Activated CD4-positive, CD25-positive, alpha-beta regulatory T cell treated with anti-CD3 and anti-CD28 coated beads, Interleukin-2, amount 50 U/mL, for 16 hours (primary cell): ENCODE measurements at places on chromosomes 6 and 20.

DNA sequence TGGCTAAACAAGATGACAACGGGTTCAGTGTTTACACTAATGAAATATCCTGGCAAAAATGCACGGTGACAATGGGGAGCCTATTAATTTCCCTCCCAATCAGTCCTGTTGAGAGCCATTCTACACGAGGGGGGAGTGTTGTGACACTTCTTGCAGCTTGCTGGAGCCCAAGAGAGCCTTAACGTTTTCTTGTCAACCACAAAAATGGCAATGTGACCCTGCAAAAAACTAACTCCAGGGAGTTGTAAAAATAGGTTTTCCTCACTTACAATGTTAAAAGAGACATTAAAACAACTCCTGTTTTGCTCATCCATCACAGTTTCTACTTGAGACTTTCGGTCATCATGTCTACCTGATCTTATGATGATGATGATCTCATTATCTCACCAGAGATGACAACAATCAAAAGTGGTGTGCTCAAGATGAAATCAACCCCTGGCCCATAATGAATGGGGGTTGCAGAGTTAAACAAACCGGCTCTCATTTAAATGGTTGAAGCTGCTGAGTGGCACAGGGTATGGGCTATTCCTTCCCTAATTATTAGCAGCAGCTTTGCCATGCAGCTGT is 57.9 kb downstream of the GJA10 start:
- no peak for DNase-seq

DNA sequence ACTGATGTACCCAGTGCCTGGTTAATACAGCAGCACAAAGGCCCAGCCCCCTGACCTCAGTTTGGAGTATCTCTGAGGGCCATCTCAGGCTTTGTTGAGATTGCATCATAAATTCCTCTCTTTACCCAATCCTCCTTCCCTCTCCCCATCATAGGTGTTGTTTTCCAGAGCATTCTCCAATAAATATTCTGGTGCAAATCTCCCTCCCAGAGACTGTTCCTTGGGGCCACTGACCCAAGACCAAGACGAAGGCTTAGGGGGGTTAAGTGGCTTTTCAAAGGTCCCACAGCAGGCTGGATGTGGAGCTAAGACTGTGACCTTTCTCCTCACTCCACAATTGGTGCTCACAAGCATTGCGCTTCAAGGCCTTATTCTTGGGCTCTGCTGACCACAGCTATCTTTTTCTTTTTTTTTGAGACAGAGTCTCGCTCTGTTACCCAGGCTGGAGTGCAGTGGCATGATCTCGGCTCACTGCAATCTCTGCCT is 72.4 kb upstream of the ZMYND8 start:
- no peak for DNase-seq

DNA sequence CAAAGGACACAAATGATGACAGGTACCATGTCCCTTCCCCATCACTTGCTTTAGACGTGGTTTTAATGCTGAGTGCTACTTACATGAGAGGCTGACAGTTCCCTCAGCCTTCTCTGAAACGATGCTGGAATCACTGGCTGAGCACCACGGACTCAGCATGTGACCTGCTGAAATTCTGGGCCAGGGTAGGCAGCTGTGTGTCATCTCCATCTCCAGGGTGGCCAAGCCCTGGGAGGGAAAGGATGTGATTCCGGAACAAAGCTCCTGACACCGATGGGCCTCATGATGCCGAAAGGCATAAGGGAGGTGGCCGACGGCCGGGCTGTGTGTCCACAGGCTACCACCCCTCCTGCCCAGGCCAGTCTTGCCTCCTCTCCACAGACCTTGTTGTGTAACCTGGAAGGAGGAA is 184.3 kb upstream of the CST7 start:
- no peak for DNase-seq

DNA sequence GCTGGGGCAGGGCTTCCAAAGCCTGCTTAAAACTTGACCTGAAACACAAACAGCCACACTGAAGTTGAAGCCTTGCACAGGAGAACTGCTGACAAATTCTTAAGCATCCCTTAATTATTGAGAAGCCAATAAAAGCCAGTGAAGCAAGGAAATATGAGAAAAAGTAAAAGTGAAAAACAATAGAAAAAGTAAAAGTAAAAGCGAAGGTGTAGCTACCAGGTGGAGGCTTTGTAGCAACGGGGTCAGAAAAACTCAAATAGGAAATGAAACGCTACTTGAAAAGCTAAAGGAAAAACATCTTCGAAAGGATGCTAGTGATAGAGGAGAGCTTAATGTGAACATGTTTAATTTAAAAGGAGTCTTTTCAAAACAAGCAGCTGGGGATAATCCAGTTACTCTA is 97.4 kb downstream of the IRF4 start:
- DNase-seq, result no peak
